IPS DF 6.9 (cell line): ENCODE measurements at places on chromosomes 1 and 21.

DNA sequence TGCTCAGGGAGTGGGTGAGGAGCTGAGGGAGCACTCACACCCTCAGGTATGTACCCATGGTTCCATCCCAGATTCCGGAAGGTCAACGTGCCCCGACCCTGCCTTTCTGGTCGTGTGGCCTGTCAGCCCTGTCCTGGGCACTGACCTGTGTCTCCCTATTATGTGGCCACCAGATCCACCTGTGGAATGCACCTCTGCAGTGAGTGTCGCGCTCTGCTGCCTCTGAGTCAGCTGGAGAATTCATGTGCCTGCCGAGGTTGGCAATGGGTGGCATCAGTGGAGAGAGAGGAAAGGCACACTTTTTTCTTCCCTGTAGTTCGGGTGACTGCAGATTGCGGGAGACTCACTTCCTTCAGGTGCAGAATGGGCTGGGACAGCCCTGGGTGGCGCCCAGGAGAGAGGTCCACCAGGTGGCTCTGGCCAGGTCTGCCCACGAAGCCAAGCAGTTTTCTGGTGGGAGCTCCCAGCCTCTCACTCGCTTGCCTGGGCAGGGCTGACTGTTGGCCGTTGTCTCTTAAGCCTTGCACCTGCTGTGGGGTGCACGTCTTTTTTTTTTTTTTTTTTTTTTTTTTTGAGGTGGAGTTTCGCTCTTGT, 176.1 kb upstream of the TMEM51 start:
- no peak for DNase-seq

GRCh38 chr1:27176323-27176722, 21.4 kb upstream of the SLC9A1 start:
- DNase-seq: no peak

GRCh38 chr1:100362821-100363466, 10.6 kb downstream of the CDC14A start:
- DNase-seq: no peak

- DNase-seq: no peak
Observed at GRCh38 chr1:66890621-66891020, 34.0 kb downstream of the DNAI4 start.

GRCh38 chr21:26365849-26366248, 195.3 kb upstream of the APP start:
- DNase-seq: no peak

DNA sequence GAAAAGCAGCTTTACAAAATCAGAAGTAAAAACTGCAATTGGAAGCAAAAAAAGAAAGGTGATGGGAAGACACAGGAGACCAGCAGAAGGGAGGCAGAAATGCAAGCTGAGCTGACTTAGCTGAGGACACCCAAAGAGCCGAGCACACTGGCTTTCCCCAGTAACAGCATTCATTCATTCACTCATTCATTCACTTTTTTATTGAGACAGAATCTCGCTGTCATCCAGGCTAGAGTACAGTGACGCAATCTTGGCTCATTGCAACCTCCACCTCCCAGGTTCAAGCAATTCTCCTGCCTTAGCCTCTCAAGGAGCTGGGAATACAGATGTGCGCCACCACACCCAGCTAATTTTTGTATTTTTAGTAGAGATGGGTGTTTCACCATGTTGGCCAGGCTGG, 8.2 kb downstream of the ANGPTL7 start:
- DNase-seq: no peak

- DNase-seq: no peak
Observed at GRCh38 chr1:55352080-55352810, 137.1 kb upstream of the USP24 start.

DNA sequence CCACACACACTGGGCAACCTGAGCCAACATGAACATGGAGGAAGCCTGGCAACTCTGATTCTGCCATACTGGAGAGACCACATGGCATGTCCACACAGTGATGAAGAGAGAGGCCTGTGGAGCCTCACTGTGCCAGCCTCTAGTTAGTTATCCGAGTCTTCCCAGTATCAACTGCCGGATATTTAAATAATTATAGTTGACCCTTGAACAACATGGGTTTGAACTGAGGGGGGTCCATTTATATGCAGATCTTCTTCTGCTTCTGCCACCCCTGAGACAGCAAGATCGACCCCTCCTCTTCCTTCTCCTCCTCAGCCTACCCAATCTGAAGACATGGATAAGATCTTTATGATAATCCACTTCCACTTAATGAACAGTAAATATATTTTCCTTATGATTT, 27.8 kb downstream of the DDAH1 start:
- no peak for DNase-seq

DNA sequence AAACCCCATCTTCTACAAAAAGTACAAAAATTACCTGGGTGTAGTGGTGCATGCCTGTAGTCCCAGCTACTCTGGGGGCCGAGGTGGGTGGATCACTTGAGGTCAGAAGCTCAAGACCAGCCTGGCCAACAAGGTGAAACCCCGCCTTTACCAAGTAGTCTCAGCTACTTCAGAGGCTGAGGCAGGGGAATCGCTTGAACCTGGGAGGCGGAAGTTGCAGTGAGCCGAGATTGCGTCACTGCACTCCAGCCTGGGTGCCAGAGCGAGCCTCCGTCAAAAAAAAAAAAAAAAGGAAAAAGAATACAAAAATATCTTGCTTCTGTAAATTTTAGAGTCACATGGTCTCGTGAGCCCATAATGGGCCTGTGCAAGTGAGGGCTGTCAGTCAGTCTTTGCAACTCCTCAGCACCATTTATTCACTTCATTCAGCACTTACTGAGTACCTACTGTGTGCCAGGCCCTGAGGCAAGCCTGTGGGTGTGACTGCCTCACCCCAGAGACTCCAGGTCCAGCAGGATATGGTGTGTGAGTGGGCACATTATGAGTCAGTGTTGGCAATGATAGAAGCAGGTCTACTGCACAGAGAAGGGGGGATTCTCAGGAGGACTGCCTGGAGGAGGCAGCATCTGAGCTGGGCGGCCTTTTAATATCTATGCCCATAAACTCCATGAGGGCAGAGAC, 46.8 kb upstream of the TARDBP start:
- DNase-seq: no peak

DNA sequence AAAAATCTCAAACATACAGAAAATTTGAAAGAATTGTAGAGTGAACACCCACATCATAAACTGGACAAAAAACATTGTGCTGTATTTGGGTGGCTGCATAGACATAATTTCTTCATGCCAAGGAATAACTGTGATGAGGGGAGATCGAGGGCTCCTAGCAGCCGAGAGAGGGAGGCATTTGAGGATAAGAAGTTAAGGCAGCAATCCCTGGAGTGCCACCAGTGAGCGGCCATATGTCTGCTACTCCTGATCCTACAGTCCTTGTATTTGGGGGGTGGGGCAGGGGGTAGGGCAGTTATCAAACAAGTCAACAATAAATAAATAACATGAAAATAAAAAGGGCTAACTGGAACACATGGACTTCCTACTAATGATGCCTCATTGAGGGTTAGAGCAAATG, 54.5 kb downstream of the ATP5PO start:
- DNase-seq: no peak

- DNase-seq: no peak
Observed at GRCh38 chr1:48414264-48414663, 57.7 kb downstream of the SPATA6 start.
